ENCODE measurements at places on chromosomes 11 and 22. TPM values are rescaled to one million over a fixed set of nuclear protein-coding genes. Genes with fewer than 3 reads are reported as not detected.
A peak's percentile ranks its signal among the peaks of the same experiment; 100 is the strongest.

DNA sequence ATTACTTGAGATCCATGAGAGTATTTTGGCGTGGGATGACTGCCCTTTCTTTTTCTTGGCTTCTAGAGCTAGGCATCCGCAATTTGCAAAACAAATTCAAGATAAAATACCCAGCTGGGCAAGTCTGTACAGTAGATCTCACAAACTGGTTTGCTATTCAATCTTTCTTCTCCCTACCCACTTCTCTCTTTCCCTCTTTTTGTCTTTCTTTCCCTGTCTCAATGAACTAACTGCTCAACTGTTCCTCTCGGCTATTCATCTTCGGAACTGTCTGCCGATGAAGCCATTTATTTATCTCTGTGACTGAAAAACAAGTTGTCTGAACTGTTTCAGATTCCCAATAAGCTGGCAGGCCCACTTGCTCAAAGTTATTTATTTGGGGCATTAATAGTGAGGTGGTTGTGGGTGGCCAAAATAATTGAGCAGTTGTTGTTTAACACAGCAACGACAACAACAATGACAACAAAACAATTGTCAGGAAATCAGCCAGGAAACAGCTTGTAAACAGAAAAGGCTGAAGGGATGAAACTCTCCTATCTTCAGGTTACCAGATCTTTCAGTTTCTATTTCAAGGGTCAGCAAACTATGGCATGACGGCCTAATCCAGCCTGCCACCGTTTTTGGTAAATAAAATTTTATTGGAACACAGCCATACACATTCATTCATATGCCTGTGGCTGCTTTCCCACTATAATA is 76.0 kb upstream of the MTMR2 start:
- no peak for DNase-seq

GRCh38 chr11:75938543-75938942 is 123.5 kb downstream of the UVRAG start:
- DNase-seq = no peak

RNF169 gene
- 16.9 TPM for total RNA-seq

INS gene
- not detected for total RNA-seq

GRCh38 chr11:11486002-11486401 is 133.0 kb upstream of the CSNK2A3 start:
- DNase-seq = no peak

- no peak for DNase-seq
These were observed 15.2 kb downstream of the PRPF19 start for GRCh38 chr11:60891103-60891741.

- DNase-seq = peak; percentile 95
These were observed 1.8 kb upstream of the CARS1 start for GRCh38 chr11:3058753-3059664.

All from M059J (cell line).